ENCODE measurements at places on chromosomes 1 and 21.

GRCh38 chr21:31566064-31566463 is 93.4 kb upstream of the SOD1 start:
- DNase-seq, result no peak

GRCh38 chr1:229199261-229200243 is 71.4 kb upstream of the RAB4A start:
- DNase-seq, result no peak

DNA sequence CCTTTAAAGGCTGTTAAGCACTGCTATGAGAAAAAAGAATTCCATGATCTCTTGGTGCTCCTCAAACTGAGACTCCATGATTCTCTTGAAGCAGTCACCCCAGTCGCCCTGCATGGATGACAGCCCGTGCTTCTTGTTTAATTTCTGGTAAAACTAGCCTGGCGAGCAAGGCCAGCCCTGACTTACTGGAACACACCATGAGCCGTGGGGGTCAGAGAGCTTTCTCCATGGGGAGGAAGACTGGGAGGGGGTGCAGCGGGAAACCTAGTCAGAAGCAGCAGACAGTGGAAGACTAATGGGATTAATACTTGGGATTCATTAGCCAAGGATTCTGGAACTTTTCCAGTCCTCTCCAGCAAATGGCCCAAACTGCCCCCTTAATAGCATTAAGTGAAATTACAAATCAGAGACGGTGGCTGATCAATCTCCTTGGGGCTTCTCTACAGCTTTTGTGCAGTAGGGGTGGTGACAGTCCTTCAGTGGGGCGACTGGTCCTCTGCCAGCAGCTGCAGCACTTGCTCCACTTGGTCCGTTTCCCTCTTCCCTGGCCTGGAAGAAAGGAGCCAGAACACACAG is 57.2 kb upstream of the LRRN2 start:
- no peak for DNase-seq

DNA sequence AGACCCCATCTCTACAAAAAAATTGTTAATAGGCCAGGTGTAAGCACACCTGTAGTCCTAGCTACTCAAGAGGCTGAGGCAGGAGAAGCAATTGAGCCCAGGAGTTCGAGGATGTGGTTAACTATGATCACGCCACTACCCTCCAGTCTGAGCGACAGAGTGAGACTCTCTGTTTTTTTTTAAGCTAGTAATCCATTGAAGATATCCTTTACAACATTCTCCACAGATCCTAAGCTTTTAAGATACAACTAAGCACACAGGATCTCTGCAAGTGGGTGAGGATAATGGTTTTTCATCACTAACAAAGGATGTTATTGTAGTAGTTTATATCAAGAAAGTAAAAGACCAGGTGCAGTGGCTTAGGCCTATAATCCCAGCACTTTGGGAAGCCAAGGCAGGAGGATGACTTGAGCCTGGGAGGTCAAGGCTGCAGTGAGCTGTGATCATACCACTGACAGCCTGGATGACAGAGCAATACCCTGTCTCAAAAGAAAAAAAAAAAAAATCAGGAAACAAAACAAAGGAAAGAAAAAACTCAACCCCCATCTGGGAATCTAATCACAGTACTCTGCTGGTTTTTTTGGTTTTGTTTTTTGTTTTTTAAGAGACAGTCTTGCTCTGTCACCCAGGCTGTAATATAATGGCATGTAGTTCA is 166.1 kb downstream of the RERE start:
- DNase-seq, result no peak

DNA sequence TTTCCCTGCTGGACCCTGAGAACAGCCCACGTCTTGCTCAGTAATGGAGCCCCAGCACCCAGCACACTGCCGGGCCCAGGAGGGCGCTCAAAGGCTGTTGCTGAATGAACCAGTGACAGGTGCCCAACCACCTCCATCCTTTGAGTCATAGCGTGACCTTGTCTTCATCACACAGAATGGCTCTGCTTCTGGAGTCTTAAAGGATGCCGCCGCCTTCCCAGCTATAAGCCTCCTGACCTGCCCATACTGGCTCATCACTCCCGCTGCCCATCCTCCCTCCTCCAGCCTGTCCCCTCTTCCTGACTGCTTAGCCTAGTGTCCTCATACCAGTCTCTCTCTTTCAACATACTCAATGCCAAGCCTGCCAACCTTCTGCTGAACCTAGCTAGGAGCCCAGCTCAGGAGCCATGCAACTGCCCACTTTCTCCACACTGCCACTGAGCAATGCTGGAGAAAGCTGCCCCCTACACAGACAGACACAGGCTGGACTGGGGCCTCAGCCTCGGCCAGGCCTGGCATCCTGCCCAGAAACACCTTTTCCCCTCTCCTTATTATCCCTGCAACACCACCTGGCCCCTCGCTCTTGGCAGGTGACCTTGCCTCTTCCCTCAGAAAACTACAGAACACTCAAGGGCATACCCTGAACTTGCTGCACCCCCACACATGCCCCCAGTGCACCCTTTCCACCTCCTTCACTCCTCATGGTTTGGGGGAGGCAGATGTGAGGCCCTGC is 14.1 kb downstream of the TTC39A start:
- DNase-seq, result no peak

DNA sequence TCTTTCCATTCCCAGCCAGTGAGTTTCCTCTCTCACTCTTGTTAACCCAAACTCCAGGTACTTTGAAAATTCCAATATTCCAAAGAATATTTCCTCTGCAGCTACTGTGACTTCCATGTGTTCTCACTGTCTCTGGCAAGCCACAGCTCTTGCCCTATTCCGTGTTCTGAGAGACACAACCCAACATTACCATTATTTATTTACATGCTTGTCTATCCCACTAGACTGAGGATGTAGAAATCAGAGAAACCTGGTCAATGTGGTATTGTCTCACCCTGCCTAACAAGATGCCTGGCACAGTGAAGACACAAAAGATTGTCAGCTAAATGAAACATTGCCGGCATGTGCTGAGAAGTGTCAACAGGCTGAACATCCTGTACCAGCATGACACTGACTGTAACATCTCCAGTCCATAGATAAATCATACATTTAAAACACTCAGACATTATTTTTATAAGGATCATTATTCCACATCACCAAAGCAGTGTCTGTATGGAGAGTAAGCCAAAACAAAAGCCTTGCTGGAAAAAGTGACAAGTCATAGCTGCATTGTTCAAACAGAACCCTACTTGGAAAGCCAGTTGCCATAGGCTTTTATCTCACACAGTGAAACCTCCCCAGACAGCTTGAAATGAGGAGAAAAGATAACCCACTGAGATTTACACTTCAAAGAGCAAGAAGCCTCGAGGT is 72.3 kb downstream of the SIPA1L2 start:
- DNase-seq, result no peak

- no peak for DNase-seq
Measured at GRCh38 chr1:6596351-6596750, 6.3 kb downstream of the KLHL21 start.
